NAMALWA (cell line): ENCODE measurements at places on chromosomes 4 and X.

- DNase-seq = no peak
Measured at GRCh38 chr4:27343411-27343810, 482.8 kb downstream of the STIM2 start.

- no peak for DNase-seq
Measured at GRCh38 chr4:186946682-186947294, 223.1 kb upstream of the FAT1 start.

- no peak for DNase-seq
Measured at GRCh38 chr4:142581881-142582280, 264.2 kb downstream of the INPP4B start.

DNA sequence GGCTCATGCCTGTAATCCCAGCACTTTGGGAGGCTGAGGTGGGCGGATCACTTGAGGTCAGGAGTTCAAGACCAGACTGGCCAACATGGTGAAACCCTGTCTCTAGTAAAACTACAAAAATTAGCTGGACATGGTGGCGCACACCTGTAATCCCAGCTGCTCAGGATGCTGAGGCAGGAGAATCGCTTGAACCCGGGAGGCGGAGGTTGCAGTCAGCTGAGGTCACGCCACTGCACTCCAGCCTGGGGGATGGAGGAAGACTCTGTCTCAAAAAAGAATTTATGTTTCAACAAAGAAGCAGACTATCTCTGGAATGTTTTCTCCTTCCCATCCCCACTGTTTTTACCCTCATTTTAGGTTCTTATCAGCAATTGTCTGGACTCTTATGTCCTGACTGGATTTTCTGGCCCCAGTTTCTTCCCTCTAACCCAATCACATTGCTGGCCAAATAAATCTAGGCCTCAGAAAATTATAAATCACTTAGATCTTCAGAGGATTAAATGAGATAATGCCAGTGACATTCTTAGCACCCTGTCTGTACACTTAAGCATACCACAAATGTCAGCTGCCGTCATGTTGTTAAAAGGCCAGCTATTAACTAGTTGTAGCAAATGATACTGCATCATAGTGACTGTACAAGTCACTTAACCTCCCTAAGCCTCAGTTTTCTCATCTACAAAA lies 44.9 kb upstream of the PRSS48 start:
- DNase-seq = no peak

DNA sequence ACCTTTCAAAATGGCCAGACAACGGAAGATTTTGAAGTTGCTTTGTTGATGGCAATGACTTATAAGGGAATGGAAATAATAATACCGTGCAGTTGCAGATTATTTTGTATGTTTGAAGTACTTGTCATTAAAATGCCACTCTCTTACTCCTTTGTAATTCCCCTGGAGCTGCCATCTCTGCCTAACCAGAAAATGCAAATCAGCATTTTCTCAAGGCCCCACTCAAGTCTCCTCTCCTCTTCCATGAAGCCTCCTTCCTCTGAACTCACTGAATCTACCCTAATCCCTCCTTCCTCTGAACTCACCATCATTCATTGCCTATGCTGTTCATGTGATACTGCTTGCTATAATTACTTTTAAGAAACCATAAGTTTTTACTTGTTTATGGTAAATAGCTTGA lies 60.2 kb upstream of the RBPJ start:
- no peak for DNase-seq

GRCh38 chr4:103199009-103199408 lies 866 bp upstream of the CENPE start:
- no peak for DNase-seq

DNA sequence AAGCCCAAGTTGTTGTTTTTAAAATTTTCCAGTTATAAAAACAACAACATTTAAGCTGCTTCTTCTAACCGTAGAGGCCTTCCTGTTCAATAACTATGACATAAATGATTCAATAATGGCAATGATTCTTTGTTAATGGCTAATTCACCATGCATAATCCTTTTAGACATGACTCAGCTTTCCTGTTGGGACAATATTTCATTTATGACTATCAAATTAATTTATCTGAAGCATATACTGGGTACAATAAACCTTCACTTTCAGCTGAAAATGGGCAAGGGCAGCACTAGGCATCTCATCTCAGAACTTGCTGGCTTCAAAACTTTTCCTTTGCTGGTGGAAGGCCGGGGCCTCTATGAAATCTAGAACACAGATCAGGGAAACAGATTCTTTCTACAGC lies 38.9 kb downstream of the TBC1D9 start:
- DNase-seq = no peak

DNA sequence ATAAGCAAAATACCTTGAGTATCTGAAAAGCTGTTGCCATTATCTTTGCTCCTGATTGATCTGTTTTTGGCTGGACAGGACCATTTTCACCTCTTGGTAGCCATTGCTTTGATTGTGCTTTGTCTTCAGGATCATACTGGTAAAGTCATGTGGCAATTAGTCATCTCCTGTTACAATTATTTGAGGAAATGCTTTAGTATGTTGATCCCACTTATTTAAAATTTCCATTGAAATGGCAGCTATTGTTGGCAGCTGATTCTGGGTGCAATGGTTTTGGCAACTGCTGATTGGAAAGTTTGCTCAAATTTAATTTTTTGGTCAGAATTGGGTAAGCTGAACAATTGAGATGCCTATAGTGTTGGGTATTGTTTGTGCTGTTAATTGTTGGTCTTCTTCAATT lies 238.3 kb upstream of the TLL1 start:
- DNase-seq = no peak

GRCh38 chr4:77201857-77202256 lies 44.9 kb downstream of the CCNG2 start:
- no peak for DNase-seq

DNA sequence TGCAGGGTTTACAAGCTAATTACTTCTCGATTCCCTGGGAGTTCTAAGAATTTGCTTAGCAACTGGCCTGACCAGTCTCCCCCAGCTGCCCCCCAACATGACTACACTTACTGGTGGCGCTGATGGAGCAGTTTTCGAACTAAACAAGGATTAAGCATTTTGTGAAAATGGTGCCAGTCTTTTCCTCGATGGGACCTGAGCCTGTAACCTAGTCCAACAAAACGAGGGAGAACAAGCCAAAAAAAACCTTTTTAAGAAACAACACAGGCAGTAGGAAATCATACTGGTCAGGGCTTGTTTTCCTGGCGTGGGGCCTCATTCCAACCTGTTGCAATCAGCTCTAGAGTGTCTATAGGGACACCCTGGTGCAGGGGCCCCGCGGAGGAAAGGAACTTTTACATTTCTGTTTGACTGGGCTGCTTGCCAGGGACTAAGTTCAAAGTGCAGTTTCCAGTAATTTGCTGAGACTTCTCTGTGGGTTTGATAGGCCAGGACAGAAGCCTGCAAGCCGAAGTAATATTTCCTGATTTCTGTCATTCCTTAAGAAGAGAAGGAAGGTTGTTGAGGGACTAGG lies 158.7 kb downstream of the SPRY1 start:
- no peak for DNase-seq

- no peak for DNase-seq
Measured at GRCh38 chr4:26424153-26424552, 66.1 kb downstream of the CCKAR start.

DNA sequence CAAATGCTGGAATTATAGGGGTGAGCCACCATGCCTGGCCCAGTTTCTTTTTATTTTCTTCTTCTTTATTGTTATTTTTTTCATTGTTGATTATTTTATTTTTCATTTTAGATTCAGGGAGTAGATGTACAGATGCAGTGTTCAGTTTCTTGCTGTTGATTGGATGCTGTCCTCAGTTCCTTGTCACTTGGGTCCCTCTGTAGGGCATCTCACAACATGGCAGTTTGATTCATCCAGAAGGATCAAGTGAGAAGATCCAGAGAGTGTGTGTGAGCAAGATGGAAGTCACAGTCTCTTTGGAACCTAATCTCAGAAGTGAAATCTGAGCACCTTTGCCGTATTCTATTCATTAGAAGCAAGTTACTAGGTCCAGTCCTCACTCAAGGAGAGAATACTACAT lies 20.9 kb downstream of the HMGB3 start:
- no peak for DNase-seq

GRCh38 chr4:189305500-189305899 lies 635.2 kb upstream of the FRG1 start:
- no peak for DNase-seq

DNA sequence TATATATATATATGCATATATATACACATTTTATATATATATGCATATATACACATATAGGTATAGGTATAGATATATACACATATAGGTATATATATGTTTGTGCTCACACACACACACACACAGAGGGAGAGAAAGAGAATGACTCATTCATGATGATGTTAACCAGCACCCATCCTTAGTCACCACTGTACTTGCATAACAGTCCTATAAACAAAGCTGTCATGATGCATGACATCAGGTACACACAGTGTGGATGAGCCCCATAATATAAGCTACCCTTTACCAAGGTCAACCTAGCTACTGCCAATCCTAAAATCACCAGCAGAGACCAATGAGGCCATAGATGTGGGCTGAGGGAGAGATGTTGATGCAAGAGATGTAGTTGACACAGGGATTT lies 1408.0 kb downstream of the RAPGEF2 start:
- DNase-seq = no peak

DNA sequence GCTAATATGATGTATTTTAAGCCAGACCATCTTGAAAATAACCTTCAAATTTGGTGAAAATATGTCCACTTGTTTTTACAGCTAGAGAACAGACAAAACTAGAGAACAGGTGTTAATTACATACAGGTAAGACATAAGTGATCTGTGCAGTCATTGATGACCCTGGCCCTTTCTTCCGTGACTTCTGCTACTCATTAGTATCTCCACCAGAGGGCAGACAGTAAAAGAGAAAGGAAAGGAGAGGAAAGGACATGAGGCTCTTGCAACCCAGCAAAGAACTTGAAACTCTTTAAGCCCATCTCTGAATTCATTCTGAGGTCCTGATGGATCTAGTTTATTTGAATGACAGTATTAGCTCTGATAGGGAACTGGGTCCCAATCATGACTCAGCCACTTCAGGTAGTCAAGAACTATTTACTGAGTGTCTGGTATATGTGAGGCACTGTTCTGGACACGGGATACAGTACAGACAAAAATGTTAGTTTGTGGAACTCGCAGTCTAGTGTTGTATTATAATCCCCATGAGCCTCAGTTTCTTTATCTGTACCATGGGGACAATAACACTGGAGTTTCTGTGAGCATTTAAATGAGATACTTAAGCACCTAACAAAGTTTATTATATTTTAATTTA lies 121.0 kb upstream of the TEX13D start:
- DNase-seq = peak; percentile 55

- DNase-seq = no peak
Measured at GRCh38 chr4:179719766-179720450, 2277.7 kb upstream of the AGA start.

DNA sequence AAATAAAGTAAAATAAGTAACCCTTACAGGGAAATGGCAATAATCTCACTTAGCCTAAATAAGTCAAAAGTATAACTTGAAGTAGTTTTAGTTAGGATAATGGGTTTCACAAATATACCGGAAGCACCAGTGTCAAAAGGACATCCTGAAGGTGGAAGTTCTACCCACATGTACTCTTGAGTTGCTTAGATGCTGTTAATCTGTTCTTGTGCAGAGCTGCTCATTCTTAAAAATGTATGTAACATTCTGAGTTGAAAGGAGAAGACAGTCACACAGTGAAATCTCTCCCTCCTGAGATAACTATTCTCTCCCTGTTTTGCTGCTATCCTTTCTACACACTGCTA lies 11.2 kb upstream of the CCNG2 start:
- DNase-seq = no peak

GRCh38 chrX:1300449-1300848 lies 31.8 kb downstream of the CSF2RA start:
- DNase-seq = no peak

- no peak for DNase-seq
Measured at GRCh38 chr4:7396186-7396910, 38.4 kb downstream of the PSAPL1 start.

- peak; percentile 65 for DNase-seq
Measured at GRCh38 chrX:40105835-40106675, 8.3 kb upstream of the BCOR start.

DNA sequence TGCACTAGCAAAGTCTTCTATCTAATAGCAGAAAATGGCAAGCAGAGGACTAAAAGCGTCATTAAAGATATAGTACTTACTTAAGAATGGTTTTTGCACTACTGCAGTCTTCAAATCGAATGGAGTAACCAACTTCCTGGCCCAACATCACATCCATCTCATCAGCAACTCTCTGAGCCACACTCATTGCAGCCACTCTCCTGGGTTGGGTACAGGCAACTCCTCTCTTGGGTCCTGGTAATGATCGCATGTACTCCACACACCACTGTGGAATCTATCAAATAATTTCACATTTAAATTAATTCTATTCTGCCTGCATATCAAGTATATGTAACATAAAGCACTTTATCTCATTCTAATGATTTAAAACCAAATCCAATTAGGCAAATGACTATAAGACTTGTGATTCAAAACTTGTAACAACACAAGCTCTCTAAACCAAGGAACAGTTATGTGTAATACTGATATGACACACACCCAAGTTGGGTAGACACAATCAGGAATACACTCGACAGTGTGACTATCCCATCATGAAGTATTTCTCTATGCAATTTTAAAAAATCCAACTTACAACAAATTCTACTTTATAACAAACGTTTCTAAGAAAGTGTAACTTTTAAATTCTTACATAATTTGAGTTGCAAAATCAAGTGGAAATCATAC lies 13.6 kb downstream of the DHX15 start:
- no peak for DNase-seq

GRCh38 chr4:42579903-42580302 lies 77.0 kb downstream of the ATP8A1 start:
- no peak for DNase-seq

- DNase-seq = no peak
Measured at GRCh38 chrX:118510111-118510510, 14.5 kb downstream of the DOCK11 start.

- no peak for DNase-seq
Measured at GRCh38 chr4:66225539-66225938, 555.2 kb upstream of the EPHA5 start.

DNA sequence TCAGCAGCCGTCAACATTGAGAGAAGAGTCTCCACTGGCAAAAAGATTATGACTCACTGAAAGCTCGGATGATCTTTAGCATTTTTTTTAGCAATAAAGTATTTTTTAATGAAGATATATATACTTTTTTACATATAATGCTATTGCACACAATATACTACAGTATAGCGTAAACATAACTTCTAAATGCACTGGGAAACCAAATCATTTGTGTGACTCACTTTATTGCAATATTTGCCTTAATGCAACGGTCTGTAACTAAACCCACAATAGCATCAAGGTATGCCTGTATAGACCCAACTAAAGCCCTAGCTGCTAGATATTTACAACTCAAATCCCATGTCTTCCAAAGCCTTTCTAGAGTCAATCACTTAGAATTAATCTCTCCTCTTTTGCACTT lies 52.3 kb upstream of the EDNRA start:
- no peak for DNase-seq
